ENCODE measurements at places on chromosomes 4 and X.

- no peak for DNase-seq
Measured at GRCh38 chr4:185868983-185869382, 57.0 kb upstream of the SORBS2 start.

- no peak for DNase-seq
Measured at GRCh38 chr4:176769514-176769913, 23.2 kb downstream of the VEGFC start.

GRCh38 chr4:8779490-8779932 lies 92.1 kb downstream of the HMX1 start:
- DNase-seq = no peak

- no peak for DNase-seq
Measured at GRCh38 chr4:4456351-4456750, 69.4 kb downstream of the NSG1 start.

DNA sequence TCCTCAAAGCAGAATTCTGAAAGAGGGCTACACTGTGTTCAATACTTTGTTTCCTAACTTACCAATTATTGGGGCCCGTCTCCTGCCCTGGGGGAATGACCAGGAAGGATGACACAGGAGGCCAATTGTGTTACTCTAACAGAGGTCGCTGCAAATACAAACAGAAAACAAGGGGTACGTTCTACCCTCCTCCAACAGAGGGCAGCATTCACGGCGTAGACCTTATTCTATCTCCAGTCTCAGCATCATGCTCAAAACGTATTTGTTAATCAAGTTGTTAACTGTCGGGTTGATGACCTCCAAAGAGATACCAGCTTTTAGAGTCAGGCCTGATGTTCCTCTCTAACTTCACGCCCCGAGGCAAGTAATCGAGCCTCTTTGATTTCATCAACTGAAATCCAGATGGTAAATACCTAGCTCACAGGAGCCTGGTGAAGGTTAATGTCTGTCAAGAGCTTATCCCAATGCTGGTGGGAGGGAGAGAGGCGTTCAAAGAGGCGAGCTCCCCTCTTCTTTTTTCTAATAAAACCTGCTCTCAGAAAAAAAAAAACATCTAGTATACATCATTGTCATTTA lies 181.0 kb upstream of the KCNIP4 start:
- no peak for DNase-seq
